ENCODE measurements at places on chromosomes 16 and 17.
A peak's percentile ranks its signal among the peaks of the same experiment; 100 is the strongest.

DNA sequence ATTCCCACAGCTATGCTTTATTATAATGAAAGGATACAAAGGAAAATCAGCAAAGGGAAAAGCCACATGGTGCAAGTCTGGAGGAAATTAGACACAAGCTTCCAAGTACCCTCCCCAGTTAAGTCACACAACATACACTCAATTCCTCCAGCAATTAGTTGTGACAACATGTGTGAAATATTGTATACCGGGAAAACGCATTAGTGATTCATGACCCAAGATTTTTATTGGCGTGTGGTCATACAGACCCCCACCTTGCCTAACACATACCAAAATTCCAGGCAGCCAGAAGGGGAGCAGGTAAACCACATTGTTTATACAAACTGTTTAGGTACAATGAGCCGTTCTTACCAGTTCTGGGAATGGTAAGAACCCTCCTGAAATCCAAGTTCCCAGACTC lies 160.6 kb downstream of the CYB561 start:
- DNase-seq: no peak

GRCh38 chr17:50891577-50891989 lies 25.4 kb upstream of the TOB1 start:
- DNase-seq: no peak

DNA sequence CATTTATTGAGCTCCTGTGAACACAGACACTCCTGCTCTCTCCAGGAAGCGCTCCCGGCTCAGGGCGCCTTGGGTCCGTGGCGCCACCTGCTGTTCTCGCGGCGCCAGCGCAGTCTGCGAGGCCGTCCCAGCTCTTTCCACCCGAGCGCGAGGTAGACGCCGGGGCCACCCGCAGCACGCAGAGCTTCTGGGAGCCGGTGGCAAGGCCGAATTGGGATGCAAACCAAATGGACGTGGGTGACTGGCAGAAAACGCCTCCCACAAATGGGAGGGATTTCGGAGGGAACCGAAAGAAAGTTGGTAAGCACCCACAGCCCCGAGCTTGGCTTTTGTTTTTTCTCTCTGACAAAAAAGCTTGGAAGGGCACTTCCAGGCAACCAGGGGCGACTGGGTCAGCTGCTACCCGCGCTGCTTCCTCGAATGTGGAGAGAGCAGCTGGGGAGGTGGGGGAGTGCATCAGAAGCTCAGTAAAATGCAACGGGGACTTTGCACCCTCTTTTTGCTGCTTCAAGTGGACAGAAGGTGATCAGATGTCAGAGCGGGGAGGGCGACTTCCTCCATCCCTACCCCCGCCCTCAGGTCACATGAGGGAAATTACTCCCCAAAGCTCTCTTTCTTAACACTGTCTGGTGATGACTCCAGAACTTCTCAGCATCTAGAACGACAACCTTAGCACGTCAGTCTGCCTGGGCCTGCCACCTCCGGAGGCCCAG lies 13.5 kb upstream of the N4BP1 start:
- peak; percentile 74 for DNase-seq

GRCh38 chr17:35773679-35774425 lies 13.2 kb downstream of the C17orf50 start:
- no peak for DNase-seq

DNA sequence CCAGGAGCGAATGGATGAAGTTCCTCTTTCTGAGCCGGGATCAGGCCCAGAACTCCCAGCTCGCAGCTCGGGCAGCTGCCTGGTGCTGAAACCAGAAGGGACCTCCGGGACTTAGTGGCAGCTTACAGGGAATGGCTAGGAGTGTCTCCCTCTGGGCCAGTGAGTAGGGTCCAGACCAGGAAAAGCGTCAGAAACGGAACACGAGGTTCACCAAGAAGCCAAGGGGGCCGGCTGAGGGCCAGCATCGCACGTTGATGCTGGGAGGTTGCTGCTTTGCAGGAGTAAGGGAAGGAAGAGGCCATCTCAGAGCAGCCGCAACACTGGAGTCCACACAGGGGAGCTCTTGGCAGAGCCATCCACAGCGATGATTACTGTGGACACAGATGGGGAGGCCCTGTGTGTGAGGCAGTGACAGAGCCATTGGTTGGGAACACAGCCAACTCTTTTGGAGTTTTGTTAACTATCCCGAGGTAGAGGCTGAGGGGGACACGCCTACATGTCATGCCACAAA lies 74.0 kb upstream of the CREBBP start:
- DNase-seq: no peak

- no peak for DNase-seq
Observed at GRCh38 chr17:71004413-71004812, 835.1 kb downstream of the KCNJ2 start.

- no peak for DNase-seq
Observed at GRCh38 chr16:67030221-67030962, 1.4 kb downstream of the CBFB start.

DNA sequence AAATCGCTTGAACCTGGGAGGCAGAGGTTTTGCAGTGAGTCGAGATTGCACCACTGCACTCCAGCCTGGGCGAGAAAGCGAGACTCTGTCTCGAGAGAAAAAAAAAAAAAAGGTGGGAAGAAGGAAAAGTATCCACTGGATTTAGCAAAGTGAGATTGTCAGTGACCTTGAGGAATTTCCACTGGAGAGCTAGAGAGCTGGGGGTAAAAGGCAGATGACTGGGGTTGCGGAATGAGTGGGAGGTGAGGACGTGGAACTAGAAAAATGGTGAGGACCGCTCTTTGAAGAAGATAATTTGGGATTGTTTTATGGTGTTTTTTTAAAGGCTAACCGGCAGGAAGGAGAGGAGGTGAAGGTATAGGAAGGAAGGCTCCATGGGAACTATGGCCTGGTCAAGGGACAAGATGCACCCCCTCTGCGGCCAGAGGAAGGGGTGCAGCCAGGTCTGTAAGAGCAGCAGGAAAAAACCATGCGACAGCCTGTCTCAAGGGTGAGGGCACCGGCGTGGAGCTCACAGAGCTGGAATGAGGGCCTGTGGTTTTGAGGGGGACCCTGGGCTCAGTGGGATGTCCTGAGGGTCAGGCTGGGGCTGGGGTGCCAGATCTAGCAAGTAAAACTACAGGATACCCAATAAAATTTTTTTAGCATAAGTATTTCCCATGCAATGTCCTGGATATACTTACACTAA lies 694 bp upstream of the MLST8 start:
- DNase-seq: no peak

GRCh38 chr16:58378401-58378800 lies 13.9 kb upstream of the GINS3 start:
- no peak for DNase-seq

DNA sequence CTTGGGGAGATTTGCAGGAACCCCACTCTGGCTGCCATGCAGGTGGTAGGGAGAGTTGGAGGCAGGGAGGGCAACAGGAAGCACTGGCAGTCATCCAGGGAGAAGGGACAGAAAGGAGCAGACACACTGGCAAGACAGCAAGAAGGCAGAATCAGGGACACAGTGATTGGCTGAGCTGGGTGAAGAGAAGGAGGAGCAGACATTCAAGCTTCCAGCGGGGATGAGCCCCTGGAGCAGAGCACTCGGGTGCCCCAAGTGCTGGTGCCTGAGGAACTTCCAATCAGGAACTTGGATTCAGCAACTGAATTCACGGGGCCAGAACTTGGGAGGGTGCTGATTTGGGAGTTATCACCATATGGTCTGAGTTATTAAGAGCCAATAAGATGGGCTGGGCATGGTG lies 6.3 kb upstream of the ITGA3 start:
- no peak for DNase-seq

DNA sequence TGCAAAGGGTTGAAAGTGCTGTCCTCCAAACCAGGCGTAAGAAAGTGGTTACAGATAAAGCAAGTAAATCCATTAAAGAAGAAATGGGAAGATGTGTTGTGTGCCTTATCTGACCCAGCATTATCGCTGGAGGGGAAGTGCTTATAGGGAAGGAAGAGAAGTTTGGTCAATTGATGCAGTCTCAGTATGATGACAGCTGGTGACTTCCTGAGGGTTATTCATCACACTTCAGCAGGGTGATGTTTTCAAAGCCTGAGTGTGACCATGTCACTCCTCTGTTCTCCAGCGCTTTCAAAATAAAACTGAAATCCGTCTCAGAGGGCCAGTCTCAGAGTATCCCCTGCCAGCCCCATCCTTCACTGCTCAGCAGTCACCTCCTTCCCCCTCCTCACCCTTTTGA lies 505.4 kb upstream of the RBFOX1 start:
- no peak for DNase-seq

GRCh38 chr17:76720211-76720610 lies 6.2 kb downstream of the JMJD6 start:
- DNase-seq: no peak

GRCh38 chr16:79519448-79519847 lies 81.1 kb downstream of the MAF start:
- DNase-seq: no peak

DNA sequence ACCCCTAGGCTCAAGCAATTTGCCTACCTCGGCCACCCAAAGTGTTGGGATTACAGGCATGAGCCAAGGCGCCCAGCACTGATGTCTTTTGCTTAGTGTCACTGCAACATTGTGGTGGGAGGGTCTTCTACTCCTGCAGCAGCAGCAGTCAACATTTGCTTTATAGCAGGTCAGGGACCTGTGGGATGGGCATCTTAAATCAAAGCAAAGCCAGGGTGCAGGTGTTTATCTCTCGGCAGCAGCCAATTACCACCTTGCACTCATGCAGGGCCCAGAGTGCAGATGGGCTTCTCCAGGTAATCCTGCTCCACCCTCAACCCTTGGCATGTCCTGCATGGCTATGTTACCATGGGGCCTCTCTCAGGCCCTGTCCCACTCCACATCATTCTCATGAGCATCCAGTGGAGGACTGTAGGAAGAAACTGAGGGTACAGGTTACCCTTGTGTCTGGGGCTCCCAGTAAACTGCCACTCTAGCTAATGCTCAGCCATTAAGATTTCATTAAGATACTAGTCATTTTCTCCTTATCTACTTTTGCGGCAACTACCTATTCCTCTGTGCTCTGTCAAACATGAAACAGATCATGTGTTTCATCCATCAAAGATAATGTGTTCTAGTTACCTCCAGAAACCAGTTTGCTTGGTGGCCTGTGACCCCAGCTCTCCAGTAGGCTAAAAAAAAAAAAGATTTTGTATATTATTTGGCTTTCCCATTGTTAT lies 16.8 kb downstream of the ADGRG5 start:
- DNase-seq: no peak

- DNase-seq: no peak
Observed at GRCh38 chr16:7086822-7087616, 245.6 kb upstream of the RBFOX1 start.

- DNase-seq: no peak
Observed at GRCh38 chr17:69717214-69717613, 302.7 kb downstream of the MAP2K6 start.

GRCh38 chr16:68194251-68194650 lies 41.7 kb downstream of the ESRP2 start:
- DNase-seq: no peak

DNA sequence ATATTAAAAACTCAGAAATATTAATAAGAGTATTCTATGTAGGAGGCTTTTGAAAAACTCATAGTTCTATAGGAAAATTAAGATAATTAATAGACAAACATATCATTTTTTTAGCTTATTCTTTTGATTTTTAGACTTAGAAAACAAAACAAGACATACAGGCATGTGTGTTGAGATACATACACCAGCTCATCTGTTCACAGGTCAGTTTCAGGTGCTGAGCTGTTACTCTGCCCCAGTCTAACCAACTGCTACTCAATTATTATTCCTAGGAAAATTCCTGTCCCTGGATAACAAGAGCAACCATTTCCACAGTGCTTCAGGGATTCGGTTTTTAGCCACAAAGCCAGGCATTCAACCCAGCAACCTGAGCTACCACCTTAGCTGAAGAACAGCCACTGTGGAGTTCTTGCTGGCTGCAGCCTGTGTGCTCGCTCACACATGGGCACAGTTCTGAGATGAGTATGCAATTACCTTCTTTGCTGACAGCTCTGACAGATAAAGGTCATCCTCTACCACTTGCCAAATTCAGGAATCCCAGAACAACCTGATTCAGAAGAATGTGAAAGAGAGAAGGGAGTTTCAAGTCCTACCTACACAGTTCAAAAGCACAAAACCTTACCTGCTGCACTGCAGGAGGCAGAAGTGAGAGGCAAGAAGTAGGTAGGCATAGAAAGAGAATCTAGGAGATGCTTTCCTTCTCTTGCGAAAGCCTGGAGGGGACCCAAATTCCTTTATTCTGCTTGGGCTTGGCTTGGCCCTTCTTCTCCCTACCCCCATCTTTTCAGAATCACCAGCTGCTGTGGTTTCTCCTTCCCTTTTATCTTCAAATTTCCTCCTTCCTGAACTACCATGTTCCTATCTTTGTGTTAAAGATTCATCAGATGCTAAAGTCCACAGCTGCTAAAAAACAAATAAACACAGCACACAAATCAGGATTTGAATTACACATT lies 62.7 kb downstream of the TEX2 start:
- no peak for DNase-seq

DNA sequence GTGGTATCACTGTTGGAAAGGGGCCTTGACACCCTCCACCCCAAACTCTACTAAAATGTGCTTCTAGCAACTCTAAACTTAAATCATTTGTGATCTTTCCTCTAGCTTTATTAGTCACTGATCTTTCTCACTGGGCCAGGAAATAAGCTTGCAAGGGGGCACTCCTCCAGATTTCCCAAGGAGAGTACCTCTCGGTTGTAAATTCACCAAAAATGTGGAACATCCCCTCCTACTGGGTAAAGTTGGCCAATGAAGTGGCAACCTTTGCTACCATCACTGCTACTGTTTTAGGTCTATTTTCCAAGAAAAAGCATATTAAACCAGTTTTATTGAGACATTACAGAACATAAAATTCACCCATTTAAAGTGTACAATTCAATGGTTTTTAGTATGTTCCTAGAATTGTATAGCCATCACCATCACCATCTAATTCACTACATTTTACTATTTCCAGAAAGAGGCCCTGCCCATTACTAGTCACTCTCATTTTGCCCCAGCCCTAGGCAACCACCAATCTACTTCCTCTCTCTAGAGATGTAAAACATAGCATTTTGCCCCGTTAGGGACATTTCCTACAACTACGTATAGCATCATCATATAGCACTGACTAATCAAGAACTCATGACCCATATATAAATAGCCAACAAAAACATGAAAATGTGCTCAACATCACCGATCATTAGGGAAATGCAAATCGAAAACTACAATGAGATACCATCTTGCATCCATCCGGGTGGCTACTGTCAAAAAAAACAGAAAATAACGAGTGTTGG lies 44.6 kb upstream of the ADCY9 start:
- DNase-seq: no peak

DNA sequence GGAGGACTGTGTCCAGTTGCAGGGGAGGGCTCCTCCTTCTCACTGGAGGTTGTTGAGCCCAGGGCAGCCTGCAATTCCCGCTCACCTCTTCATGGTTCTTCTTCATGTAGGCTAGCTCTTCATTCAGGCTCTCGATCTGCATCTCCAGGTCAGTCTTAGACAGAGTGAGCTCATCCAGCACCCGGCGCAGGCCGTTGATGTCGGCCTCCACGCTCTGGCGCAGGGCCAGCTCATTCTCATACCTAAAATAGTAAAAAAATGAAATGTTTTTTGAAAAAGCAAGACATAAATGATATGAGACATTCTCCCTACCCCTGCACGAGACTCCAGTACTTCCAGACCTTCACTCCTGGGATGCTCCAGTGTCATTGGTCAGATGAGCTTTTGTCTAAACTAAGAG lies 2.2 kb downstream of the KRT13 start:
- DNase-seq: no peak

GRCh38 chr16:11977376-11978041 lies 975 bp downstream of the SNX29 start:
- DNase-seq: no peak

- no peak for DNase-seq
Observed at GRCh38 chr16:81551821-81552304, 107.3 kb downstream of the CMIP start.

GRCh38 chr16:73034374-73034773 lies 13.6 kb downstream of the ZFHX3 start:
- no peak for DNase-seq

- no peak for DNase-seq
Observed at GRCh38 chr16:31038993-31039392, 5.6 kb downstream of the STX4 start.

All from CD4-positive, alpha-beta T cell (primary cell).